ENCODE measurements at places on chromosomes 5 and 9.

DNA sequence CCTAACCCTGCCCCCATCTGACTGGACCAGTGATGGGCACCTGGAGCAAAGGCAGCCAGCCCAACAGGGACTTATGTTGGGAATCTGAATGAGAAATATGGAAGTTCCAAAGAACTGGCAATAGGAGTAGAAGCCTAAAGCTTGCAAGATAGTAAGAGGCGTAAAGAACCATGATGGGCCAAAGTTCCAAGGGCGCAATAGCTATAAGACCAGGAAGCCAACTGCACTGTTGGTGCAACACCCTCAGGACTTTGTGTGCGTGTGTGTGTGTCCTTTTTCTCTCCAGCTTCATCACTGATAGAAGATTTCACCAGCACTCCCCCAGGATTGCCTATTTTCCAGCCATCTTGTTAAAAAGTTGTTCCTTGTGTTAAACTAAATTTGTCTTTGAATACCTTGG, 92.8 kb downstream of the ZNF608 start:
- no peak for DNase-seq

GRCh38 chr5:179161901-179162300, 101.7 kb downstream of the ZNF354C start:
- DNase-seq, result no peak

DNA sequence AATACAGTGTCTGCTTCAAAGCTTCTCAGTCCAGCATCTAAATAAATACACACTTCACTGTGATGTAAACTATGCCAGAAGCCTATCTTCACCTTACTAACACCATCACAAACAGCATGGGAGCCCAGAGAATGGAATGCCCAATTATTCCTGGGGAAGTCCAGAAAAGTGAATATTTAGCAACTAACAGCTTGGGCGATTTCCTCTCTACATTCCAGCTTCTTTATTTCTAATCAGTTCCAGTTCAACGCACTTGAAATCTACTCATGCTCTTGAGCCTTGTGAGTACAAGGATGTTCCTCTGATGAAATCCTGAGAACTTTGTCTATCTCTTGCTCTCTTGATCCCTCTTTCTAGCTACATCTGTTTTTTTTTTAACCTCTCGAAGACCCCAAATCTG, 100.4 kb upstream of the C9orf72 start:
- DNase-seq, result no peak

DNA sequence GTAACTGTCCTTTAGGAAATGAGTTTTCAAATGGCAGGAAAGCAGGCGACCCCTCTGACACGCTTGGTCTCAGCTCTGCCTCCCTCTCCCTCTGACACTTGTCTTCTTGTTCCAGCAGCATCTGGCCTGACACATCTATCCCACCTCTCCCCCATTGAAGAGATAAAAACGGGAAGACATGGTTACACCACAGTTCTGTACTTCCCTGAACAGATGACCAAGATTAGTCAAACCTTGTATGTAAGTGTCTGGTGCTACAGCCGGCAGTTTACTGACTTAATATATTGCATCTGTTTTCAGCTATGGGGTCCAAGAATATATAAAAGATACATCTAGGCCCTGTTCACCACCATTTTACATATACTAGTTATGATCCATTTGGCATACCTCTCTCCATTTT, 29.6 kb upstream of the MLLT3 start:
- DNase-seq, result no peak

DNA sequence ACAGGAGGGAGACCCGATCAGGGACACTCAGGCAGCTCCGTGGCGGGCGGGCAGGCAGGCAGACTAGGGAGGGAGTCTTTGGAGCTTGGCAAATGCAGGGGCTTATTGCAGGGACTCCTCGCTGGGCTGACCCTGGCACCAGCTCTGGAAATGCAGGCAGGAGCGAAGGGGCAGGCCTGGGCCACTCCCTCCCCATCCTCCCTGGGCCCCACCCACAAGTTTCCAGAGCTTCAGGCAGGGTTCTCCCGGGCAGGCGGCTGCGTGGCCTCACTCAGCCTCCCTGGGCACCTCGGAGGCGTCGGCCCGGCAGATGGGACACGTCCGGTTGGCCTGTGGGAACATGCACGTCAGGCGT, 8.5 kb downstream of the RNF44 start:
- no peak for DNase-seq

DNA sequence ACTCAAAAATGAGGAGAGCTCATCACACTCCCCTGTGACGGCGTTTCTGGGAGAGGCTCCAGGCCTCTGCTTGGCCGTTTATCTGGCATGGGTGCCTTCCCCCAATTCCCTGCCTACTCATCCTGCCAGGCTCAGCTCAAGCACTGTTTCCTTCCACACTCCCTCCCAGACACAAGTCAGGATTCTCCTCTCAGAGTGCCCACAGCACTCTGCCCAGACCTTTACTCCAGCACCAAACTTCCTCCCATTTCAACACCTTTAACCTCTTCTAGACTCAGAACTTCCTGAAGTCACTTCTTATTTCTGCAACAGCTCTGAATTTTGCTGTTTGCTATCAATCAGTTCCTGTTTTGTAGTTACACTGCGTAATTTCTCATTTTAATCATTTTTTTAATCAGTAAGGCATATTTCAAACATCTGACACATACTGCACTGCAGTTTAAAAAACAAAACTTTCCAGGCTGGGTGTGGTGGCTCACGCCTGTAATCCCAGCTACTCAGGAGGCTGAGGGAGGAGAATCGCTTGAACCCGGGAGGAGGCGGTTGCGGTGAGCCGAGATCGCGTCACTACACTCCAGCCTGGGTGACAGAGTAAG, 16.0 kb downstream of the TRMO start:
- DNase-seq, result no peak

GRCh38 chr9:81266086-81266485, 423.3 kb downstream of the TLE1 start:
- no peak for DNase-seq

GRCh38 chr5:144206141-144206540, 35.5 kb downstream of the KCTD16 start:
- no peak for DNase-seq

DNA sequence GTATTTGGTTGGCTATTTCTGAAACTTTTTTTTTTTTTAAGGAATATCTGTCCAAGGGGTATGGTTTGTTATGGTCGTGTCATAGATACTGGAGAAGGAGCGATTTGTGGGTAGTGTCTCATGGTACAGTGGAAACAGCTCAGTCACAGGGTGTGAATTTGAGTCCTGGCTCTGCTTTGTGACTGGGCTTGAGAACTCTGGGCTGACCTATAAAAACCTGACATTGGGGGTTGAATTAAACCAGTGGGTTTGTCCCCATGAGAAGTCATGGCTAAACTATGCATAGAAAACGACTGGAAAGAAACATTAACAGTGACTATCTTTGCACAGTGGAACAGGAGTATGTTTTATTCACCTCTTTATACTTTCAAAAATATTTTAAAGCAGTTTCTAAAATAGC, 54.7 kb downstream of the MACROH2A1 start:
- DNase-seq, result no peak

DNA sequence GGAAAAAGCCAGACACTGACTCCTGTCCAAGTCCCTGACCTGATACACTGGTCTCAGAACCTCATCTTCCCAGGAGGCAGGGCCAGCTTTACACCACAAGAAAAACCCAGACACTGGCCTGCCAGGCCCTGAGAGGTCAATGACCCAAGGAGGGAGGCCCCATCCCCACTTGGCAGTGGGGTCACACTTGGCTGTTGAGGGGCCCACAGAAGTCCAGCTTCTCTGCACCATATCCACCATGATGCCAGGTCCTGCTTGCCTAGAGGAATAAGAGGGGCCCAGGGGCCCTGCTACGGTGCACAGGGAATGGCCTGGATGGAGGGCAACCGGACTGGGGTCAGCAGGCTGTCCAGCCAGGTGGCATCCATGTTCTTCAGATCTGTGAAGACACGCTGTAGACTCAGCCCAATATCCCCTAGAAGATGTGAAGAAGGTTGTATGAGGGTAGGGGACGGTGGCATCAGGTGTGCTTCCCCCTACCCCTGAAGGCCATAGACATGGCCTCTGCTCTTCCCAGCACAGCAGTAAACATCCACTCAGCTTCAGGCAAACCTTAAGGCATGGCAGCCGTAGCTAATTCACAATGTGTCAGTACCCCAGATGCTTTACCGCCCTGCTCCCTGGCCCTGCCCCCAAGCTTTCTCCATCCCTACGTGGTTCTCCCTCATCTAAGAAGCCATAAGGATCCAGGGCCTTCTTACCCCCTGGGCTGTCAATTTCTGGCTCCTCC, 6.7 kb downstream of the IRF1 start:
- no peak for DNase-seq

GRCh38 chr5:13731121-13731628, 213.3 kb downstream of the DNAH5 start:
- DNase-seq, result no peak

GRCh38 chr5:177387405-177387804, 3.2 kb downstream of the SLC34A1 start:
- DNase-seq, result no peak

DNA sequence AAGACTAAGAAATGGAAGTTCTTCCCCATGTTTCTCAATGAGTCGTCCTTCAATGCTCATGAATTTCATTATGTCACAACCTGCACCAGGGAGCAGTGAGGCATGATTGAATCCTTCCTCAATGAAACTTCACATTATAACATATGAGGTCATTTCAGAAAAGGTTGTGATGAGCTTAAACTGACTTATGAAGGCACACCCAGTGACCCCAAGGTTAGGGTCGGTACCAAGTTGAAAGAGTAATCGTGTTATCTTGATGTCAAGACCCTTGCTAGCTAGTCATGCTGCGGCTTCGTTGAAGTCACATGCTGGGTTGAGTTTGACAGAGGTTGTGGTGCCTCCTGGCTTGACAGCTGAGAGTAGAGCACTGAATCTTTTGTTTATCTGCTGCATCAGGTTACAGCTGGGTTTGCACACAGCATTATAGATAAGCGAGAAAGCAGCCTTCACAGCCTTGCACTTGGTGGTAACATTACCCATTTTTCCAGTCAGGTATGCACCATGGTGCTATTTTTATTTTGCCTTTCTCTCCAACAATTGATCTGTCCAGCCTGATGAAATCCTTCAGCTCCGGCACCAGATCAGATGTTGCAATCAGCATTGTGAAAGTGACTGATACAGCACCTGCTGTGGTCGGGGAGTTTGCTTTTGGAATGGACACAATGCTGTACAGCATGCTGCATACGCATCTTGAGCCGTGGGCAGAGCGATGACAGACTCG, 133.2 kb downstream of the ERCC6L2 start:
- DNase-seq, result peak; percentile 48

- no peak for DNase-seq
Measured at GRCh38 chr5:61620699-61621182, 288.7 kb downstream of the ZSWIM6 start.

- DNase-seq, result no peak
Measured at GRCh38 chr5:66985417-66985816, 211.2 kb downstream of the CD180 start.

DNA sequence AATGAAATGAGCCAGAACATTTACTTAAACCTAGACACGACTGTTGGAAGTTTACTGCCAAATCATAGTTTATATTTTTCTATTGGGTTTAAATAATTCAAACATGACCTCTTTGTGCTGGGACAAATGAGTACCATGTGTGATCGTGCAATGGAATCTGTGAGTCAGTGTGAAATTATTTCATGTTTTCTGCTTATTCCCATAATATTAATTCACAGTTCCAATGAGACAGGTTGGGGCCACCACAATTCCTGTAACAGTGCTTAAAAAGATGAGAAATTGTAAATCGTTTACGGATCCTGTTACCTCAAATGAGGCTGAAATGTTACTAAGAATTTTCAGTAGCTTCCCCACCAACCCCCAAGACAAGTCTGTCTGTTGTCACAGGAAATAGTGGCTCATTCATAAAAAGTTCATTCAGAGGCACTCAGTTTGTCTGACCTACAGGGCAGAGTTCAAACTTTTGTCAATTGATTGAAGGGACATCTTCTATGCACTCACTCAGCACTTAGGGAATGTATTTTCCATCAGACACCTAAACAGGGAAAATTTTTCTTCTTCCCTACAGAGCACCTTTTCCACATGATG, 563.9 kb upstream of the ADAMTS16 start:
- DNase-seq, result no peak

- no peak for DNase-seq
Measured at GRCh38 chr5:110032376-110032775, 342.6 kb downstream of the MAN2A1 start.

DNA sequence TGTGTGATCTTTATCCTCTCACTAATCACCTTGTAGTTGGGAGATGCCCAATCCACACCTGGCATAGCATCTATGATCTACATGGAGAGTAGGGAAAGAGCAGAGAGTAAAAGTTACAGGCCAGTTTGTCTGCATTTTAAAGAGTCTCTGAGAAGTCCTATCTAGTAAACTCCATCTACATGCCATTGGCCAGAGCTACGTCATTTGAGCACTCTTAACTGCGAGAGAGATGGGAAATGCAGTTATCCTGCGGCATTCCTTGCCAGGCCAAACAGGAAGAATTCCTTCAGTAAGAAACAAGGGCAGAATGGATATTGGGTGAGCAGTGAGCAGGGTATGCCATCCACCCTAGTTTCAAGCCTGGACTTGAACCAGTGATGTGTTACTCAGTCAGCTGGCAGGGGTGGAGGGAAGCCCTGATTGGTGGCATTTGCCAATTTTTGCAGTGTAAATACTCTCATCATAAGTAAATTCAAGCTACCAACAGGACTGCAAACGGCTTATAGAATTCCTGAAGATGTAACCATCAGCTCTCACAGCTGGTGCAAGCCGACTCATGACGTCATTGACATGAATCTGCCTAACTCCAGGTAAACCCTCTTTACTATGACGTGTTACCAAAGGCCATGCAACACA, 156.8 kb upstream of the MSX2 start:
- no peak for DNase-seq

GRCh38 chr9:31089549-31090221, 1294.8 kb upstream of the ACO1 start:
- no peak for DNase-seq

- DNase-seq, result no peak
Measured at GRCh38 chr5:16862777-16863176, 73.3 kb downstream of the MYO10 start.

- no peak for DNase-seq
Measured at GRCh38 chr5:139649082-139649991, 1.2 kb downstream of the CXXC5 start.

- DNase-seq, result no peak
Measured at GRCh38 chr9:122131401-122132001, 28.1 kb downstream of the NDUFA8 start.

GRCh38 chr9:20405078-20405477, 217.2 kb downstream of the MLLT3 start:
- DNase-seq, result no peak

DNA sequence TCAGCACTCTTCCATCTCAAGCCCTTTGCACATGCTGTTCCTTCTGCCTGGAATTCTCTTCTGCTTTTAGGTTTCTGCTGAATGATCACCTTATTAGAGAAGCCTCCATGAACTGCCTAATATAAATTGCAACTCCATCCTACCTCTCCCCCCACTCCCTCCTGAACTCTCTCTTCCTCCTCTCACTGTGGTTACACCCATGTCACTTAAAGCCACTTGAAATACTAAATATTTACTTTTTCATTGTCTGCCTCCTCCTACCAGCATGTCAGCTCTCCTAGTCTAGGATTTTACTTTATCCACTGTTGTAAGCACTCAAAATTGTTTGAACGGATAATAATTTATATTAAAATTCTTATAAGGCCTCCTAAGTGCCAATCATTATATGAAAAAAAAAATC, 43.8 kb downstream of the ACTL7B start:
- peak; percentile 6 for DNase-seq

GRCh38 chr5:116876240-116876840, 301.7 kb upstream of the SEMA6A start:
- no peak for DNase-seq

GRCh38 chr9:36896296-36896695, 137.8 kb downstream of the PAX5 start:
- peak; percentile 52 for DNase-seq

GRCh38 chr5:173454361-173454735, 126.1 kb upstream of the STC2 start:
- no peak for DNase-seq

- DNase-seq, result no peak
Measured at GRCh38 chr5:100818340-100818739, 84.7 kb downstream of the ST8SIA4 start.
